NCI-H1105 (cell line): ENCODE measurements at places on chromosomes 4 and X.

DNA sequence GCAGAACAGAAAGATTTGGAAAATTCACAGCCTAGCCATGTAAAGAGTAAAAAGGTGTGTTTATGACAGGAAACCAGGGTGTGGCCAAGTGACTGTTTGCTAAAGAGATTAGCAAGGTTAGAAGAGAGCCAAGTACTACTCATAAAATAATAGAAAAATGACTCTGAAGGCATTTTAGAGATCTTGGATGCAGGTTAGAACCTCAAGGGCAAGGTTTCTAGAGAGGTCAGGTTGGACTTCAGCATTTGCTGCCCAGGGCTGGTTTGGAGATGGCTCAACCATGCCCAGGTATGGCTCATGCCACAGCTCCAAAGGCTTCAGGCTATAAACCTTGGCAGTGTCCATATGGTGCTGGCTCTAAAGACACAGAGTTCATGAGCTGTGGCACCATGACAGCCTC, 40.6 kb upstream of the ADGRA3 start:
- no peak for DNase-seq

DNA sequence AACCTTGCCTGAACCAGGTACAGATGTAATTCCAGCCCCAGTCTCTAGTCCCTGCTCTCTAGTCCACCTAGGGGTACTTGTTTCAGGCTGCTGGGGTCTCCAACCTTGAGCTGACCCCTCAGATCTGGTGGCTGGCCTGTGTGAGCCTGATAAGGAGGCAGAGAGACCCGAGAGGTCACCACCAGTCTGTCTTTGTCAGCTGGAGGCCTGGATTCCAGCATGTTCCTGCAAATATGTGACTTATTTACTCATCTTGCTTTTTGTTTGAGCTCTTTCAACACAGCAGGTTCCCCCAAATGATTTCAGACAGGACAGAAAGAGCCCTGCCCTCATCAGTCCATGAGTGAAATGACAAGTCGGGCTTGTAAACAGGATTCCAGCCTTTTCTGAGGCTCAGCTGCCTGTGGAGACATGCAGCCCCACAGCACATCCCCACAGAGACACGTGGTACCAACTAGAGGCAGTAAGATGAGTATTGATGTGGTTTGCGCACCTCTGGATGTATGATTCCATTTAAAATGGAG, 37.5 kb upstream of the STK26 start:
- DNase-seq = no peak

- DNase-seq = no peak
Observed at GRCh38 chrX:69258893-69259292, 93.6 kb upstream of the PJA1 start.

GRCh38 chr4:4840351-4840750, 19.1 kb upstream of the MSX1 start:
- DNase-seq = no peak

DNA sequence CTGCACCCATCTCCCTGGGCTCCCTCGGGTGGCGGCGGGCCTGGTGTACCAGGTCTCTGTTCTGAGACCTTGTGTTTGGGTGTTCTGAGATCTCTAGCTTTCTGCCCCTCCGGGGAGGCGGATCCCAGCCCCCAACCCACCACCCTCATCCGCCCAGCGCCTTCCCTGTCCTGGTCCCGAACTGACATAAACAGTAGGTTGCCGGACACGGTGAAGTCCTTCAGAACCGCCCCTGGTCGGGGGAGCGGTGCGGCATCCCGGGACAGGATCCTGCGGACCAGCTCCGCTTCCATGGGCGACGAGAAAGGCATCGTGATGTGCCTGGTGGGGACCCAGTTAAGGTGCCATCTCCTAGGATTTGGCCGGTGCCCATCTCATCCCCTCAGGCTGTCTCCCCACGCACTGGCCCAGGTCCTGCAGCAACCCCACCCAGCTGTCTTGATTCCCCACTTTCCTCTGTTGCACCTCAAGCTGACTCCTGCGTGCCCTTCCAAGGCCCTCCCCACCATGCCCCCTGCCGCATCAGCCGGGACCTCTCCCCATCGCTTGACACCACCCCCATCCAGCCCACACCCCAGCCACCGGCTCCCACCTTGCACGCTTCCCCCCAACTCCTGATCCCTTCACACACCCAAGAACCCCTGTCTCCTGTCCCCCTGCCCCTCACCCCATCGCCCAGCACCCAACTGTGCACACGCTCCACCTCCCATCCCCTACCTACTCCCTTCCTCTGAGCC, 900 bp downstream of the CTAG2 start:
- DNase-seq = no peak

DNA sequence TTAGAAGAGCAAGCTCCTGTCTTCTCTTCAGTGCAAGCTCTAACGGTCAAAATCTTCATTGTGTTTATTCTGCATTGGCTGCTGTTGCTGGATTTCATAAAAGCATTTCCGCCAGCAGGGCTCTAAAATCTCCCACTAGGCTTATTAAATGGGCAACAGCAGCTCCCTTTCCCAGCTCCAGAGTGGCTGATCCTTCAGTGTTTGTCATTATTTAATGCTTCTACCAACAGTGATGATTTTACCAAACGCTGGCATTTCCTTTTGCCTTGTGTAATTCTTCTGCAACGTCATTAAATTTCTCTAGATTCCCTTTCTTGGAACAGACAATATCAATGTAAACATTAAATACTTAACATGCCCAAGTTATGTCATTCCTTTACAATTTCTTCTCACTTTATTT, 20.1 kb downstream of the SLC7A11 start:
- DNase-seq = no peak

DNA sequence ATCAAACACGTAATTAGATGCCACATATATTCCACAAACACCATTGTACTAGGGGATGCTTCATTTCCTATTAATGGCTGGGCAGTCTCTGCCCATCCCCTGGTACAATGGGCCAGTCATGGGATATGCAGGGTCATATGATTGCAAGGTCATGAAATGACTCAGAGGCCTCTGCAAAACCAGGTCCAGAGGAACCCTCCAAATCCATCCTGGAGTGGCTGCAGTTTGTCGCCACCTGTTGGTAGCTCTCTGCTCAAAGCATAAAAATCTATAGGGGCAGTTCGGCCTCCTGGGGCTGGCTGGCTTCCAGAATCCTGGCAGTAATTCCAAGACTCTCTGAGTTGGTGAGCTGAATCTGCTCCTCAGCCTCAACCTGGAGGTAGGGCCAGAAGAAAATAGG, 22.9 kb upstream of the PUDP start:
- DNase-seq = no peak

- DNase-seq = no peak
Observed at GRCh38 chrX:49197543-49198087, 2.4 kb downstream of the SYP start.

DNA sequence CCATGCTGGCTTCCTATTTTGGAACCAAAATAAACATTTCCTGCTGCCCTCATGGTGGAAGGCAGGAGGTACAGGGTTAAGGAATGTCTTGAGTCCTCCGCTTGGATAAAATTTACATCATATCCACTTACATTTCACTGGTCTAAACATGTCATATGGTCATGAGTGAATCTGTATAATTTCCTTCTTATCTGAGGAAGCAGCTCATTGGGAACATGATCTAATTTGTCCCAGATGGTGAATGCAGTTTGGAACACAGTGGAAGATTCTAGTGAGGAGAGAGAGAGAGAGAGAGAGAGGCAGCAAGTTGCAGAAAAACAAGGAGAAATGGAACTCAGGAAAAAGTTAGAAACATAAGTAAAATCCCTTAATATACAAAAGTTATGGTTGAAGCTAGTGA, 46.8 kb downstream of the MXRA5 start:
- no peak for DNase-seq

- no peak for DNase-seq
Observed at GRCh38 chrX:13087322-13088155, 43.1 kb upstream of the FAM9C start.

DNA sequence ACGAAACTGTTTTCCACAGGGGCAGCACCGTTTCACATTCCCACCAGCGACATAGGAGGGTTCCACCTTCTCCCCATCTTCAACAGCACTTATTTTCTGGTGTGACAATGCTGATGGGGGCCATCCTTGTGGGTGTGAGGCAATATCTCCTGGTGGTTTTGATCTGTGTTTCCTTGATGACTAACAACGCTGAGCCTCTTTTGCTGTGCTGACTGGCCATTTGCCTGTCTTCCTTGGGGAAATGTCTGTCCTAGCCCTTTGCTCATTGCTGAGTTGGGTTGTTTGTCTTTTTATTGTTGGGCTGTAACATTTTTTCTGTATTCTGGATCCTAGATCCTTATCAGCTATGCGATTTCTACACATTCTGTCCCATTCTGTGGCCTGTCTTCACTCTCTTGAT, 33.7 kb downstream of the ATP2B3 start:
- no peak for DNase-seq

DNA sequence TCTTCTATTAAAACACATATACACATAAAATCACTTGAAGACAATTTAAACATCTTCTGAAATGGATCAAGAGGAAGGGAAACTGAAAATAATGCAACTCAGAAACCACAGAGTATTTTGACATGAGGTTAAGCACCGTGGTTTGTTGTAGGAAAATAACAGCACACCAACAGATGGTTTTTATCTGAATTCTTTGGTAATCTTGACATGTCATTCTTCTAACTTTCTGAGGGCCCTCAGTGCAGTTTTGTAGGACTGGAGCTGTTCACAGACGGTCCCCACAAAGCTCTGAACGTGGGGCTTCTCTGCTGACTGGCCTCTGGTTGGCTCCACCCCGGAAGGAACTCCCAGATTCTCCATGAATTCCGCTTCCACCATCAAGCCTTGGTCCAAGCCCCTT, 16.0 kb upstream of the TLR8 start:
- DNase-seq = no peak

DNA sequence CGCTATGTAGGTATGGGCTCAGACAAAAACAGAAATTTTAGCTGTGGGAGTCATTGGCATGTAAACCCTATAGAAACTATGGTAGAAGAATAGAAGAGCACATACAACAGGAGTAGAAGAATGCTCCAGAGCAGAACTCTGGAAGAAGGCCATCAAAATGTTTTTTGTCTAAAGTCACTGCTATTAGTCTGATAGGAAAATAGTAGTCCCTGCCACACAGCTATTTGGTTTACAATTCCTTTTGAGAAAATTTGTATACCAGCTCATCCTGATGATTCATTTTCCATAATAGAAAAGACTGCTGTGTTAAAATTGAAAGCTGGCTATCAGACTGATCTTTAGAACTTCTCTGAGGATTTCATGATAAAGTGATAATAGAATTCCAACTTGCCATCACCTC, 32.8 kb upstream of the ADAD1 start:
- DNase-seq = no peak
